ENCODE measurements at places on chromosomes 1 and 21.

GRCh38 chr1:243553090-243553489 lies 297.0 kb downstream of the AKT3 start:
- DNase-seq = no peak
- H3K36me3 ChIP-seq = no peaks in the 10 kb centered on the region
- no peak overlapping the region for H3K4me3 ChIP-seq

DNA sequence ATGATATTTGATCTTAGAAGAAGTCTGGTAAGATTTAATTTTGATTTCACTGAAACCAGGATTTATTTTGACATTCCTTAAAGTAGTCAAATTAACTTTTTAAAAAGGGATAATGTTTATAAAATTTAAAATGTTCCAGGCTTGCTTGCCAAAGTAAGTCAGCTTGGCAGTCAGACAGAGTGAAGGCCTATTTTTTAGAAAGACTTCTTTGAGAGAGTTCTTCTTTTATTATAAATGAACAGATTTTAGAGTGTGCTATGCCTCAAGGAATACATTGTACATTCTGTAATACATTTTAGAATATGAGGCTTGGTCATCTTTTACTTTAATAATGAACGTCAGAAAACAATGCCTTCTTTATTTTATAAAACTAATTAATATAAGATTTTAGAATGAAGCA lies 138.7 kb downstream of the DISP1 start:
- no peaks in the 10 kb centered on the region for H3K4me1 ChIP-seq
- H3K27ac ChIP-seq = no peak overlapping the region
- H3K4me3 ChIP-seq = no peak overlapping the region
- H3K36me3 ChIP-seq = no peaks in the 10 kb centered on the region
- no peak for DNase-seq

DNA sequence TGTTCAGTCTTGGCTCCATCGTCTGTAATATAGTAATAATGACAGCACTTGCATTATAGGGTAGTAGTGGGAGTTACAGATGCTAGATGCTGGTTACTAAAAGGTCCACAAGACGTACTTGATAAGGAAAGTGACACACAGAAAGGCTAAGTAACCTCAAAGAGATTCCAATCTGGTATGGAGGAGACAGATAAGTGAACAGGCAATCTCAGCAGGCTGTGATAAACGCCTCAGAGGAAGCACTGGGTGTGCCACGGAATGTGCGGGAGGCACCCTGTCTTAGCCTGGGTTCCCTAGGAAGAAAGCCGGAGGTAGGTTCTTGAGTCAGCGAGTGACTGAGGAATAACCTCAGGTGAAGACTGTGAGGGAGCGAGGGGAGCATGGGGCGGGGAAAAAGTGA lies 4.6 kb upstream of the CTPS1 start:
- H3K4me1 ChIP-seq = peaks cover 2% of the 10 kb centered on the region
- DNase-seq = no peak
- no peak overlapping the region for H3K27ac ChIP-seq
- H3K27me3 ChIP-seq = no peaks in the 10 kb centered on the region
- no peak overlapping the region for H3K4me3 ChIP-seq

GRCh38 chr1:104120525-104120924 lies 370.8 kb downstream of the AMY1C start:
- H3K4me3 ChIP-seq = no peak overlapping the region
- H3K27ac ChIP-seq = no peak overlapping the region
- no peak for DNase-seq
- no peaks in the 10 kb centered on the region for H3K27me3 ChIP-seq
- no peaks in the 10 kb centered on the region for H3K36me3 ChIP-seq

GRCh38 chr1:18886003-18886335 lies 16.4 kb downstream of the ALDH4A1 start:
- no peak overlapping the region for H3K4me3 ChIP-seq
- H3K36me3 ChIP-seq = no peaks in the 10 kb centered on the region
- no peaks in the 10 kb centered on the region for H3K27me3 ChIP-seq
- no peak for DNase-seq
- H3K4me1 ChIP-seq = no peaks in the 10 kb centered on the region

- no peak overlapping the region for H3K4me3 ChIP-seq
- no peak overlapping the region for H3K27ac ChIP-seq
- no peaks in the 10 kb centered on the region for H3K4me1 ChIP-seq
These were observed 1218.4 kb upstream of the TMPRSS15 start for GRCh38 chr21:19621837-19622496.

GRCh38 chr1:146013559-146013922 lies 8.0 kb downstream of the HJV start:
- peaks cover 6% of the 10 kb centered on the region for H3K27me3 ChIP-seq
- H3K4me1 ChIP-seq = no peaks in the 10 kb centered on the region
- no peak overlapping the region for H3K27ac ChIP-seq
- no peaks in the 10 kb centered on the region for H3K36me3 ChIP-seq
- no peak overlapping the region for H3K4me3 ChIP-seq
- DNase-seq = no peak

DNA sequence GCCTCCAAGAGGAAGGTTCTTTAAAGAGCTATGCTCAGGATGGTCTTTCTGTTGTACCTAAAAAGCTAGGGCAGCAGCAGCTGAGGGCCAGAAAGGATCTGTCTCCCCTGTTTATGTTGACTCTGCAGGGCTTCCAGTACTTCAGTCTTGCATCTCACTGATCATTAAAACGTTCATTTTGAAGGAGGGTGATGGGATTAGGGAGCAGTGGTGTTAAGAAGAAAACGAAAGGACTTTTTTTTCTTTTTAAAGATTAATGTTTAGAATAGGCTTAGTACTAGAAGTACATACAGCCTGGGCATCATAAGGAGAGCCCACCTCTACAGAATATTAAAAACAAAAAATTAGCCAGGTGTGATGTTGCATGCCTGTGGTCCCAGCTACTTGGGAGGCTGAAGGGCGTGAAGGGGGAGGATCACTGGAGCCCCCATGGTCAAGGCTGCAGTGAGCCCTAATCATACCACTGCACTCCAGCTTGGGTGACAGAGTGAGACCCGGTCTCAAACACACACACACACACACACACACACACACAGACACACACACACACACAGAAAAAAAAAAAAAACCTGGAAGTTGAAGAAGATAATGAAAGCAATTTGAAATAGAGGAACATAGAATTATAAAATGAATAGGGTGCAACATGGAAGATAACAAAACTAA lies 2.9 kb downstream of the CR1L start:
- no peaks in the 10 kb centered on the region for H3K36me3 ChIP-seq
- H3K27me3 ChIP-seq = no peaks in the 10 kb centered on the region
- peaks cover 3% of the 10 kb centered on the region for H3K4me1 ChIP-seq
- H3K4me3 ChIP-seq = no peak overlapping the region
- H3K27ac ChIP-seq = no peak overlapping the region

DNA sequence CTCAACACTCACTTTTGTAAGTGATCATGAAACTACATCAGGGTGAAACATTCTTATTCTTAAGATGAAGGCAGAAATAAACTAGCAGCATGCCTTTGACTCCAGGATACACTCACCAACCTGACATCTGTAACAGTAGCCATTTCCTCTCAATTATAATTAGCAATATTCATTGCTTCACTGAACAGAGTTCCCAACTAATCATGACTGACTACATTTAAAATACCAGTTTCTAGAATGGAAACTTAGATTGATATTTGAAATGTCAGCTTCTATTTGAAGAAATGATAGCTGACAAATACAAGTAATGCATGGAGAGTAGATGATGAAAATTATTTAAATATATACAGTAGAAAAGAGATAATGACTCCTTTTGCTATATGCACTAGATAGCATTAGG lies 1023.8 kb downstream of the MRPL39 start:
- H3K36me3 ChIP-seq = no peaks in the 10 kb centered on the region
- no peaks in the 10 kb centered on the region for H3K27me3 ChIP-seq
- H3K4me1 ChIP-seq = no peaks in the 10 kb centered on the region
- H3K4me3 ChIP-seq = no peak overlapping the region

GRCh38 chr1:36528361-36529349 lies 45.9 kb upstream of the CSF3R start:
- H3K4me3 ChIP-seq = no peak overlapping the region
- no peaks in the 10 kb centered on the region for H3K27me3 ChIP-seq
- no peak overlapping the region for H3K27ac ChIP-seq
- H3K4me1 ChIP-seq = peaks cover 4% of the 10 kb centered on the region
- H3K36me3 ChIP-seq = no peaks in the 10 kb centered on the region

- H3K4me1 ChIP-seq = no peaks in the 10 kb centered on the region
- no peaks in the 10 kb centered on the region for H3K27me3 ChIP-seq
- DNase-seq = no peak
These were observed 12.9 kb downstream of the TMEM9 start for GRCh38 chr1:201141418-201141817.

DNA sequence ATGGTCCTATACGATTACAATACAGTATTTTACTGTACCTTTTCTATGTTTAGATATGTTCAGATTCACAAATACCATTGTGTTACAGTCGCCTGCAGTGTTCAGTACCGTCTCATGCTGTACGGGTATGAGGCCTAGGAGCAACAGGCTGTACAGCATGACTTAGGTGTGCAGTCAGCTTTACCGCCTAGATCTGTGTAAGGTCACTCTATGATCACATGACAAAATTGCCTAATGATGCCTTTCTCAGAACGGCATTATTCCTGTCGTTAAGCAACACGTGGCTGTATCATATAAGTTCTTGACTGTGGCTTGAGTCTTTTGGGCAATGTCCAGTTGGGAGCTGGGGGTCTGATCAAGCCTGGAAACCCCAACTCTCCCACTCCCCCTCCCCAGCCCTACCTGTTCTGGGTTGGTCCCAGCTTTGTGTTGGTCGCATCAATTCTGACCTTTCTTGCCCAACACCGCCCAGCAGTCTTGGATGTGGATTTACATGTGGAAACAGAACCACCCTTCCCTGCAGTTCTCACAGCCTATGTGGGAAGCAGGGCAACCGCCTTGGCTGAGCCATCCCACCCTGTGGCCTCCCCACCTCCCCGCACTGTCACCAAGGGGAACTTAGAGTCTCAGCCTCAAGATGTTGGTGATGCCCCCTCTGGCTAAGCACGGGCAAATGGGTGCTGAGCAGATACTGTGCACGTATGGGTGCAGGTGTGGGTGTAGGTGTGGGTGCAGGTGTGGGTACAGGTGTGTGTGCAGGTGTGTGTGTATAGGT lies 80.2 kb upstream of the ACTL8 start:
- DNase-seq = no peak
- no peaks in the 10 kb centered on the region for H3K4me1 ChIP-seq
- no peak overlapping the region for H3K27ac ChIP-seq

GRCh38 chr1:226549937-226550671 lies 1.5 kb downstream of the STUM start:
- H3K27ac ChIP-seq = no peak overlapping the region
- DNase-seq = peak; percentile 82
- H3K36me3 ChIP-seq = no peaks in the 10 kb centered on the region
- H3K4me3 ChIP-seq = no peak overlapping the region

DNA sequence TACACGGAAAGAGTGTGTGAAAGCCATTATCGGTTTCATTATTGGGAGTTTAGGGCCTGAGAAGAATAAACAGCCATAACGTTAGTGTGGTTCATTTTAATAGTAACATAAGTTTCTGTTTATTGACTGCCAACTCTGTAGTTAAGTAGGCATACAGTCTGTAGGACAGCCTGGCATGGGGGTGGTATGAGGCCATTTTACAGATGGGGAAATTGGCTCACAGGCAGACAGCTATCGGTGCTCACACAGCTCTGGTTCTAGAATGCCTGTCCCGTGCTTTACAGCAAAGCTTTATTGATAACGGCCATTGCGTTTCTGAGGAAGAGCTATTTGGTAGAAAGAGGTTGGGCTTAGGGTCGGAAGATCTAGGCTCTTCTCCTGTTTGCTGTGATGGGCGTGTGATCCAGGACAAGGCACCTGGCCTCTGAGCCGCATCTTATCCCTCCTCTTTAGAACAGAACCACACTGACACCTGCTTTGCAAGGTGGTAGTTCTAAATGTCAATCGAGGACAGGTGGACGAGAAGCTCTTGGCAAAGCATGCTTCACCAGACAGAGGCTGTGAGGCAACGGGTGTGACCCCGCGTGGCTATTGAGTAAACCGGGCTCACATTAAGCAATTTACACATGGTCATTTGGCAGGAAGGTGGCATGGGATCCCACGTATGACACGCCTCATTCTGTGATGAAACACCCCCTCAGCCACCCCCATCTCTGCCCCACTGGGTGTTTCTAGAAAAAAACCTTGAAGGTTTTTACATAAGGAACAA lies 14.9 kb downstream of the ETS2 start:
- DNase-seq = no peak
- H3K27ac ChIP-seq = no peak overlapping the region
- no peaks in the 10 kb centered on the region for H3K27me3 ChIP-seq
- H3K4me1 ChIP-seq = no peaks in the 10 kb centered on the region
- H3K36me3 ChIP-seq = peaks cover 31% of the 10 kb centered on the region

DNA sequence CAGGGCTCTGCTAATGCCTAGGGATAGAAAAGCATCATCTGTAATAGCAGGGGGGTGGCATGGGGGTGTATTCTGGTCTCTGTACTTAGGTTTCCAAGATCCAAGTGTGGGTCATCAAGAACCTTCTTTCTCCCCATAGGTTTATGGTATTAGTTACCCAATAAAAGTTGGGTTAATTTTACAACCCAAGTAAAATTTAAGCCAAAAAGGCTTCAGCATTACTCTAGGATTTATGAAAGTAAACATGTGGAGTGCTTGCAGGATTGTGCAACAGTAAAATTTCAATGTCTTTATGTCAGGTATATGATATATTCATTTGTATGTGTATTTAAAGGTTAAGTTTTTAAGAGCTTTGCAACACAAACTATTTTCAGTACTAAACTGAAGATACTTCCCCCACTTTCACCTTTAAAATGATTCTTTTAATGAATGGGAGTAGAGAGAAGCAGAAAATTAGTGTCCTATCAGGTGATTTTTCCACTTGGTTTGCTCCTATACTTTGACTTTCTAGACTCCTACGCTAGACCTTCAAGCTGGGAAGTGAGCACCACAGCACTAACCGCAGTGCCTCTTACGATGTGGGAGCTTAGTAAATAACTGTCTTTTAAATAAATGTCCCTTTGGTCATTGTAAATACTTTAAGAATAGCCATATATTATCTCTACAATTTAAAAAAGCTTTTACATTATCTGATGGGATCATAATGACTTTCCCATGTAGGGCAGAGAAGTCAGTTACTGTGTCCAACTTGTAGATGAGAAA lies 67.8 kb upstream of the UBE2U start:
- H3K27ac ChIP-seq = no peak overlapping the region
- H3K4me3 ChIP-seq = no peak overlapping the region
- peaks cover 3% of the 10 kb centered on the region for H3K4me1 ChIP-seq
- H3K27me3 ChIP-seq = no peaks in the 10 kb centered on the region

DNA sequence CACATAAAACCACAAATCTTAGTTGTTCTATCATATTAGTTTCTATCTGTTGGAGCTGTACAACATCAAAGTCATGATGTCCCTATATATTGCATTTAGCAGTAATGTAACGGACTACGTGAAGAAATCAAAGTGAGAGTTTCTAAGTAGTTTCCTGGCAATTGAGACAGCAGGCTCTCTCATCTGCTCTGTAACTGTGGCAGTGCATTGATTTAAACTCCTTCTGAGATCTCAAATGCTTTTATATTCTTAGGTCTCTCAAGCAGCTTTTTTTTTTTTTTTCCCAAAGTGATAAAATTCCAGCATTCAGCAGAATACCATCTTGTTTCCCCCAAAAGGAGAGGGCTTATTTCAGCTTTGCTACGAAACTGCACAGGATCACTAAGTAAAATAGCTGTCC lies 480.1 kb downstream of the PTBP2 start:
- no peaks in the 10 kb centered on the region for H3K4me1 ChIP-seq
- no peak overlapping the region for H3K4me3 ChIP-seq
- H3K36me3 ChIP-seq = no peaks in the 10 kb centered on the region
- no peak overlapping the region for H3K27ac ChIP-seq
